ENCODE measurements at places on chromosomes 1 and 21.

- no peak for DNase-seq
Measured at GRCh38 chr1:218200979-218201378, 84.1 kb upstream of the RRP15 start.

GRCh38 chr1:35188578-35189392 lies 4.2 kb downstream of the SFPQ start:
- no peak for DNase-seq

DNA sequence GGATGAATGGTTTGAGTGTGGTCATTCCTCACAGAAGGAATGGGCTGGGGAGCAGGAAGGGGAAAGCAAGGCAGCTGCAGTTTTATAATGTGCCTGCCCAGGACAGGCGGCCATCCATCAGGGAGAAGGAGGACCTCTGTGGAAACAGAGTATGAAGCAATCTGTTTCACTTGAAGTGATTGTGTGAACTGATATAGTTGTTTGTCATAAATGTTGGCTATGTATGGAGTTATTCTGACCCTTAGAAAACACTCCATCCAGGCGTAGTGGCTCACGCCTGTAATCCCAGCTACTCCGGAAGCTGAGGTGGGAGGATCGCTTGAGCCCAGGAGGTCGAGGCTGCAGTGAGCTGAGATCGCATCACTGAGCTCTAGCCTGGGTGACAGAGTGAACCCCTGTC lies 46.5 kb downstream of the NENF start:
- DNase-seq, result no peak

GRCh38 chr1:194047206-194047605 lies 860.8 kb upstream of the B3GALT2 start:
- no peak for DNase-seq

- no peak for DNase-seq
Measured at GRCh38 chr1:112689196-112689841, 14.9 kb downstream of the MOV10 start.

GRCh38 chr1:202671399-202671798 lies 38.9 kb downstream of the SYT2 start:
- no peak for DNase-seq

DNA sequence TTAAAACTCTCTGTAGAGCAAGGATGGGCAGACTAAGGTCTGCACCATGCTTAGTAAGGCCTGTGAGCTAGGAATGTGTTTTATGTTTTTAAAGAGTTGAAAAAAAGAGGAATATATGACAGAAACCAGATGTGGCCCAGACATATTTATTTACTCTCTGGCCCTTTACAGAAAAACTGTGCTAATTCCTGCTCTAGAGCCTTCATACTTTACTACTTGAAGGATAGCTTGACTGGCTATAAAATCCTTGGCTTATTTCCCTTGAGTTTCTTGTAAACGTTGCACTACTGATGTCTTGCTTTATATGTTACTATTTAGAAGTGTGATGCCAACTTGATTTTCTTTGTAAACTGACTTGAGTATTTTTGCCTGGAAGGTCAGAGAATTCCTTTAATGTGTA lies 33.5 kb downstream of the CTBS start:
- DNase-seq, result no peak

All from NK-92 treated with Interleukin-12 subunit alpha and Interleukin-12 subunit beta, amount 100 ng/mL, for 24 hours (cell line).